Glomerular endothelial cell (primary cell): ENCODE measurements at places on chromosomes 3 and 15.
A peak's percentile ranks its signal among the peaks of the same experiment; 100 is the strongest.

GRCh38 chr3:33071946-33072345, 25.0 kb downstream of the GLB1 start:
- DNase-seq: no peak

DNA sequence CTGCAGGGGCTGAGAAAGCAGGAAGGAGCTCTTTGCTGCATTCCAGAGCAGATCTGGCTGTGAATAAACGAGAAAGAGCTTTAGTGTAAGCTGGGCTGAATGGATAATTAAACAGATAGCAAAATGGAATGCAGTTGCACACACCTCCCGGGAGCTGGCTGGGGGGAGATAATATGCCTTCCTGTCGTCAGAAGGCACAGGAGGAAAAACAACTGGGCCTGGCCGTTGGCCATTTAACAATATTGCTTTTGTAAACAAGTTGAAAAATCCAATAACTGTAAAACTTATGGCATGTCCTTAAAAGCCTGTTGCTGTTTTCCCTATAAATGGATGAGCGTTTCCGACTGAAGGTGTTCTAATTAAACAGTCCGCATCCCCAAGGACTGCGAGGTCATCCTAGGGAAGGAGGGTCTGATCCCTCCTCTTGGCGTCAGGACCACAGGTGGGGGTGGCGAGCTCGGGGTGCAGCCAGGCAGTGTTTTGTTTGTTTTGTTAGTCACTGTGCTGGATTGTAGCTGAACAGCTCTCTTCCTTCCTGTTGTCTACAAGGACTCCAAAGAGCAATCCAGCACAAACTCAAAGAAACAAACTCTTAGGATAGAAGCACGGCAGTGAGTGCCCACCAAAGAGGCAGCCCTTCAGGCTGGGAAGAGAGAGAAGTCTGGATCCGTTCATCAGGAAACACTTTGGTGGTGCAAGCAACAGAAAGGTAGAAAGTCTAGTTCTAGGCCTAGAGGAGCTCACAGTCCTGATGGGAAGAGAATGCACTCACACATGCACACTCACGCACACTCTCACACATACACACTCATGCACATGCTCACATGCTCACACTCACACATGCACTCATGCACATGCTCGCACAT, 133.4 kb upstream of the SMAD3 start:
- DNase-seq: peak; percentile 36

GRCh38 chr3:10531031-10531430, 25.6 kb upstream of the ATP2B2 start:
- no peak for DNase-seq

DNA sequence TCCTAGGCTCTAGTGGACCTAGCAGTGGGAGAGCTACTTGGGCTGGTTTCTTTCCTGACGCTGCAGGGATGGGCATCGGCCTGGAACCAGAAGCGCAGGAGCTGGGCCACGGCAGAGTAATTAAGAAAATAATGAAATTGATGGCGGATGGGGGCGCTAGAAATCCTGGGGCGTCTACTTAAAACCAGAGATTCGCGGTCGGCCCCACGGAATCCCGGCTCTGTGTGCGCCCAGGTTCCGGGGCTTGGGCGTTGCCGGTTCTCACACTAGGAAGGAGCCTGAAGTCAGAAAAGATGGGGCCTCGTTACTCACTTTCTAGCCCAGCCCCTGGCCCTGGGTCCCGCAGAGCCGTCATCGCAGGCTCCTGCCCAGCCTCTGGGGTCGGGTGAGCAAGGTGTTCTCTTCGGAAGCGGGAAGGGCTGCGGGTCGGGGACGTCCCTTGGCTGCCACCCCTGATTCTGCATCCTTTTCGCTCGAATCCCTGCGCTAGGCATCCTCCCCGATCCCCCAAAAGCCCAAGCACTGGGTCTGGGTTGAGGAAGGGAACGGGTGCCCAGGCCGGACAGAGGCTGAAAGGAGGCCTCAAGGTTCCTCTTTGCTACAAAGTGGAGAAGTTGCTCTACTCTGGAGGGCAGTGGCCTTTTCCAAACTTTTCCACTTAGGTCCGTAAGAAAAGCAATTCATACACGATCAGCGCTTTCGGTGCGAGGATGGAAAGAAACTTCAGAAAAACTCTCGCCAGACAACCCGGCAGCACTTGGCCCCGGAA, 6.1 kb downstream of the SOX14 start:
- DNase-seq: no peak

DNA sequence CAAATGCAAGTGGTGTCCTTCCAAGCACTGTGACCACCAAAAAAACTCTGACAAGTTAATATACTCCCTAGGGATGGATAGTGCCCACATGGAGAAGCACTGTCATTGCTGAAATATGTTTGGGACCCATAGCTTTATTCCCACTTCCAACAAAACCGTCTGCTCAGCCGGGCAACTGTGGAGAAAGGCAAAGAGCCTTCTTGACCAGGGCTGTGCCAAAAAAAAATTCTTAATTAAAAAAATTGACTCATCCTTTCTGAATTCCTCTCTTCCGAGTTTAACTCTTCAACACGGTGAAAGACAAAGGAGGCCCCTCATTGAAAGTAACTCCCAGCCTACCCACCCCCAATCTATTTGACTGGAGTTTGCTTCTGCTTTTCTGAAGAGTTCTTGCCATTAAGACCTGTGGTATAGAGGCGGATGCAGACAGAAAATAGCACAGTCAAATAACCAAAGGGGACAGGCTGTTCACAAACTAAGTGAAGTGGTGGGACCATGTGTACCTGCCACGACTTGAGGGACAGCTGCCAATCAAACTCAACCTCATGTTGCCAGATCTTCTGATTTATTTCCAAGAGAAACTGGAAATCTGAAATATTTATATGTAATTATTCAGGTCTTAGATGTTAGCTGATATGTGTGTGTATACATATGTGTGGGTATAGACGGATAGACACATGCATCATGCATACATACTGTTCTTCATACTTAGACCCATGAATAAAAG, 135.4 kb upstream of the PFN2 start:
- DNase-seq: no peak

GRCh38 chr15:48334260-48334659, 3.0 kb downstream of the DUT start:
- DNase-seq: no peak

- DNase-seq: no peak
Measured at GRCh38 chr3:48896936-48897335, 1.7 kb downstream of the SLC25A20 start.

DNA sequence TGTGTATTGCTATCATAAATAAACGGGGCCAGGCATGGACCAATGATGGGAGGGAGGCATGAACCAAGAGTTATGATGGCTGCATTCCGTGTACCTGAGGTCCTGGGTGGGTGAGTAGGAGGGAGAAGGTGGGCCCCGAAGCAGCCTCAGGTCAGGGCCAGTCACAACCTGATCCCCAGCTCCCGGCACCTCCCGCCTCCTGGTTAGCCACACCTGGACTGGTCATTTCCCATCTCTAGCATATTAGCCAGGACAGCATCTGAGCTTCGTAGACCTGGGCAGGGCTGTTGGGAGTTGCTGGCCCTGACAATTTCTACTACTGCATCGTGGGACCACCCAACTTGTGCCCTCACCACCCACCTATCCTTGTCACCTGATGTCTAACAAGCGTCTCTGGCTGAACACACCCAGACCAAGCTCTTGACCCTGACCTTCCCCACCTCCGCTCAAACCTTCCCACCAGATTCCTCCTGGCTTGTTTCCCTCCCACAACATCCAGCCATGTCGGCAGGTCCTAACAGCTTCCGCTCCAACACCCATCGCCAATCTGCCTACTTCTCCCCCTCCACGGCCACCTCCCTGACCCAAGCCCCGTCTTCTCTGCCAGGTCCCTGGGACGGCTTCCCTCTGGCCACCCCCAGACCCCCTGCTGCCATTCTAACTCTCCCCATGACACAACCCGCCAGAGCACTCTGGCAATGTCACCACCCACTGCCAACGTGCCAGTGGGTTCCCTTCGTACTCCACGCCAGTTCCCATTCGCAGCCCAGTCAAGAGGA, 133.8 kb upstream of the IQSEC1 start:
- DNase-seq: no peak
